ENCODE measurements at places on chromosomes 7 and 10. TPM values are rescaled to one million over a fixed set of nuclear protein-coding genes. Genes with fewer than 3 reads are reported as not detected.

SFTPD gene
- 0.62 TPM for total RNA-seq

CARD11 gene
- 0.31 TPM for total RNA-seq

PKD2L1 gene
- 0.62 TPM for total RNA-seq

- DNase-seq: no peak
Measured at GRCh38 chr7:18450019-18450418, 45.5 kb upstream of the HDAC9 start.

GRCh38 chr10:1608408-1608807, 128.9 kb downstream of the ADARB2 start:
- DNase-seq: no peak

SH2D4B gene
- total RNA-seq: 1.4 TPM

DNA sequence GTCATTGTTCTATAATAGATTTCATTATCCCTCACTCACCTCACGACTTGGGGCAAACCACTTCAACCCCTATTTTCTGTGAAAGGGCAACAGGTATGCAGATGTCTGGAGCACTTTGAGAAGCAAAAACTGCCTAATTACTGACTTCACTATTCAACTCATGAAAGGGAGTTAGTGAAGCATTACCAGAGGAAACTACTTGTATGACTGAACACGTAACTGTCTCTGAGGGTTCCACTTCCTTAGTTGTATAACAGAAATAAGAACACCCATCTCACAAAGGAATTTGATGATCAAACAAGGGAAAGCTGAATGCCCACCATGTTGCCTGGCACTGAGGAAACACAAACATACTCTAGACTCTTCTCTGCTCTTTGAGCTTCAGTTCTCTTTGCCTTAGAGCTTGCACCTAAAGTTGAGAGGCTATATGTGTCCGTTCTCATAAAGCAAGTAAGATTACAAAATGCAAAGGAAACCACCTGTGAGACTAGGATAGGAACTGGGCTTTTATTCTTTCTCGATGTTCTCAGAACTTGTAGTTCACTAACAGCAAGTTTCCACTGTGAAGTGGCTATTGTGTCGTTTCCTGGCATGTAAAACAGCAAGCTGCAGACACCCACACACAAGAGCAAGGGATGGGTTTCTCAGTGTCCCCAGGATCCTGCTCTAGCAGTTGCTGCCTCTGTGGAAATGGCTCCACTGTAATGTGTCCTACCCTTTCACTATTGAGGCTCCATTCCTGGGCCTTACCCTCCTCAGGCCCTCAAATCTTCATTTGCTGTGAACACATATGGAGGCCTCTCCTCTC, 2.6 kb downstream of the TMEM243 start:
- no peak for DNase-seq

DNA sequence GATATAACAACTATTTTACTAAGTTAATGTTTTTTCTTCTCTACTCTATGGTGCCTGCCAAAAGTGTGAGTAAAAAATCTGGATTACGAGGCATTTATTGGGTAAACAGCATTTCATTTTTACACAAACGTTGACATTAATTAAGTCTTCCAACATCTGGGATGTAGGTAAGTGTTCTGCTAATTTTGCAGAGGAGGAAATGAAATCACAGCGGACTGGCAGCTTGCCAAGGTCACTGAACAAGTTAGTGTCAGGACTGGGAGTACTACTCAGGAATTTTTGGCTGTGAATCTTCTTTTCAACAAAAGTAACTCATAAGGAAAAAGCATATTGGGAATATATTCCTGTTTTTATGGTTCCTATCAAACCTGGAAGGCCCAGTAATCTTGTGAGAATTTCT, 612.1 kb upstream of the FZD8 start:
- no peak for DNase-seq

- no peak for DNase-seq
Measured at GRCh38 chr7:126979722-126980121, 273.0 kb downstream of the GRM8 start.

- DNase-seq: no peak
Measured at GRCh38 chr7:52826515-52827265, 208.7 kb upstream of the POM121L12 start.

GRCh38 chr7:106604303-106604924, 56.5 kb downstream of the CCDC71L start:
- DNase-seq: no peak

PRSS58 gene
- not detected for total RNA-seq

GRCh38 chr7:151697942-151698341, 178.2 kb upstream of the RHEB start:
- DNase-seq: no peak

DNA sequence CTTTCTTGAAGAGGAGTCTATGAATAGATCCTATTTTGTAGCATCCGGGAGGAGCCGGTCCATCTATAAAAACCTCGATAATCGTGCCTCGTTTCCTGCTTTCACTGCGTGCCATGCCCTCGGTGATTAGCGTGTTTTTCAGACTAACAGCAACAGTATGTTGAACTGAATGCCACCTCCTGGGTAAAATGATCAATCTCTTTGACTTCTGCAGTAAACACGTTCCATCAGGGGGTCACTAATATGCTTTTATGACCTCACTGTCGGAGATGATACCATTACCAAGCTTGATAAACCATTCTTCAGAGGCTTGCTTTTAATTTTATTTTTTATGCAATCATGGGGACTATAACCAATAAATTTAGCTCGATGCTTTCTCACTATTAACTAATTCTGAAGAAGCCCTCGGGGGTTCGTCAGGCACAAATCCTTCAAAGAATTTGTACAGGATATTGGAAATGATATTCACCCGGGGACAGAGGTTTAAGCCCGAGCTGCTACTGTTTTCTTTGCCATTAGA, 228.3 kb downstream of the ADARB2 start:
- no peak for DNase-seq

DNA sequence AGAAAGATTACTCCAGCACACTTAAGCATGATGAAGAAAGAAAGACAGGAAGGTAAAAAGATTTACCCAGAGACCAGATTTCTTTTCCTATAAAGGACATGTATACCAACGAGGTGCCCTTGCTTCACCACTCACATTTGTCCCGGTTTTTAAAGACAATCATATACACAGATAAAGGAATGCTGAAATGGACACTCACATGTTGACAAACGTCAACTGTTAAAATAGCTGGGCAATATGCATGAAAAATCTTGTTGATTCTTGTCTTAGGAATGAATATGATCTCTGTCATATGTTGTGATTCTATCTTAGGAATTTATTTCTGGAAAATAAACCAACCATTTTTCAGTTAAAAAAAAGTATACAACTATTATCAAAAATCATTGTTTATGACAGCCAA, 158.2 kb downstream of the SRPK2 start:
- no peak for DNase-seq

C10orf62 gene
- total RNA-seq: not detected

DNA sequence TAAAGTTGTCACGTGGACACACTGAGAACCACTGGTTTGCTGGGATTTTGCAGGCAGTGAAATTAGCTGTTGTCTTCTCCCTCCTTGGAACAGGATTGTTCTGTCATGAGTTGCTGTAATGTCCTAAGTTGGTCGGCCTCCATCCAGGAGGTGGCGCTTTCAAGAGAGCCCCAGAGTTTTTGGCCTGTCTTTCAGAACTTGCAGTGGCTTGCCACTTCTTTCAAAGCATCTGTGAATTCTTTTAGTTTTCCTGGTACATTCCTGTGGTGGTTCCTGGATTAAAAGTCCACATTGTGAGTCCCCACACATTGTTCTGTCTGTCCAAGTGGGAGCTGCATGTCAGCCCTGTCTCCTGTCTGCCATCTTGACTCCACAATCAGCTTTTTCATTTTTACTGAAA, 133.8 kb downstream of the PON1 start:
- DNase-seq: no peak
